ENCODE measurements at places on chromosomes 12 and 14.

- DNase-seq: no peak
These were observed 30.7 kb downstream of the FOXN3 start for GRCh38 chr14:89386212-89386886.

GRCh38 chr12:26018926-26019325 lies 60.4 kb downstream of the RASSF8 start:
- DNase-seq: no peak

- no peak for DNase-seq
These were observed 70.9 kb upstream of the SLC38A4 start for GRCh38 chr12:46896680-46897079.

GRCh38 chr12:46548605-46549071 lies 176.1 kb upstream of the SLC38A2 start:
- no peak for DNase-seq

DNA sequence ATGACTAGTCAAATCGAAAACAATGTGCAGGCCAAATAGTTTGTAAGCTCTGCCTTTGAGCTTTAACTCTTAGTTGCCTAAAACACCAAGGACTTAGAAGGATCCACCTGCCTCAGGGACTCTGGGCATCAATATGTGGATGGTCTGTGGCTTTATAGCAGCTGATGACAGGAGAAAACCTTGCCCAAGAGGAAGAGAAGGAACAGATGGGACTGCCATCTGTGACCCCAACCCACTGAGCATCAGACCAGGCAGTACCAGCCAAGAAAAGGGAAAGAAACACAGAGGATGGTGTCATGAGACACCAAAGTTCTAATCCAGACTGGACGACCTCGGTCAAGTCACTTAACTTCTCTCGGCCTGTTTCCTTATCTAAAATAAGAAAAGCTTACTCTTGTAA lies 12.7 kb downstream of the TGFB3 start:
- no peak for DNase-seq

DNA sequence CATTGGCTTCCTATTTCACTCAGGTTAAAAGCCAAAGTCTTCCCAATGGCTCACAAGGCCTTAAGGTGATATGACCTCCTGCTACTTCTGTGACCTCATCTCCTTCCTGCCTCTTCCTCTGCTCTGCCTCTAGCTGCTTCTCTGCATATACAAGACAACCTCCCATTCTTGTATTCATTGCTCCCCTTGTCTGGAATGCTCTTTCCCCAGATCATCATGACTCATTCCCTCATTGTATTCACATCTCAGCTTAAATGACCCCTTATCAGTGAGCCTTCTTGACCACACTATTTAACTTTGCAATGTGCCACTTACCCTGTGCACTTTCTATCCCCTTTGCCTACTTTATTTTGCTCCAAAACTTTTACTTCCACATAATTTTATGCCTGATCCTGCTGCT lies 90.2 kb downstream of the PPP1R12A start:
- no peak for DNase-seq

- DNase-seq: no peak
These were observed 89.7 kb upstream of the DHRS4 start for GRCh38 chr14:23863836-23864235.

- no peak for DNase-seq
These were observed 2.1 kb downstream of the OR6C70 start for GRCh38 chr12:55467836-55468235.
